Activated naive CD4-positive, alpha-beta T cell treated with Interleukin-2 at 50 U/mL for 16 hours (primary cell): ENCODE measurements at places on chromosomes 5 and 9.

DNA sequence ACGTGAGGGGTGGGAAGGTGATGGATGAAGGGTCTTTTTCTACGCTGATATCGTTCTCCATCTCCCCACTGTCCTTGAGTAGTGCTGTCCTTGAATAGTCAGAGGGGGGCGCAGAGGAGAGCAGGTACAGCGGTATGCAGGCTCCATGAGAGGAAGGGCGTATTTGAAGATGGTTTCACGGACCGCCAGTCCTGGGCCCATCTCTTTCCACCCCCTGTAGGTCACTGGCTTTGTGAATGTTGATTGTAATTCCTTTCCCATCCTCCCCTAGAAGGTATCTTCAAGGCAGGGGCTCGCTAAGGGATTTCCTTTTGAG, 40.8 kb upstream of the DAB2IP start:
- DNase-seq = no peak

- no peak for DNase-seq
These were observed 77.6 kb upstream of the SEMA6A start for GRCh38 chr5:116652196-116652729.

DNA sequence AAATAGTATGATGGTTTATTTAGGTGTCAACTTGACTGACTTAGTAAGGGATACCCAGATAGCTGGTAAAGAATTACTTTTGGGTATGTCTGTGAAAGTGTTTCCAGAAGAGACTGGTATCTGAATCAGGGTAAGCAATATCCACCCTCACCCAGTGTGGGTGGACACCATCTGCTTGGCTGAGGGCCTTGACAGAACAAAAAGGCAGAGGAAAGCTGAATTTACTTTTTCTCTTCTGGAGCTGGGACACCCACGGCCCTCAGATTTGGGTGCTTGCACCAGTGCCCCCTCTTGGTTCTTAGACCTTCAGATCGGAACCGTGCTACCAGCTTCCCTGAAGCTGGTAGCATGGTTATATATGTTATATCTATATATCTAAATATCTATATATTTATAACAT, 489.5 kb upstream of the MPDZ start:
- no peak for DNase-seq

GRCh38 chr9:134069480-134070399, 1.9 kb upstream of the BRD3 start:
- no peak for DNase-seq

DNA sequence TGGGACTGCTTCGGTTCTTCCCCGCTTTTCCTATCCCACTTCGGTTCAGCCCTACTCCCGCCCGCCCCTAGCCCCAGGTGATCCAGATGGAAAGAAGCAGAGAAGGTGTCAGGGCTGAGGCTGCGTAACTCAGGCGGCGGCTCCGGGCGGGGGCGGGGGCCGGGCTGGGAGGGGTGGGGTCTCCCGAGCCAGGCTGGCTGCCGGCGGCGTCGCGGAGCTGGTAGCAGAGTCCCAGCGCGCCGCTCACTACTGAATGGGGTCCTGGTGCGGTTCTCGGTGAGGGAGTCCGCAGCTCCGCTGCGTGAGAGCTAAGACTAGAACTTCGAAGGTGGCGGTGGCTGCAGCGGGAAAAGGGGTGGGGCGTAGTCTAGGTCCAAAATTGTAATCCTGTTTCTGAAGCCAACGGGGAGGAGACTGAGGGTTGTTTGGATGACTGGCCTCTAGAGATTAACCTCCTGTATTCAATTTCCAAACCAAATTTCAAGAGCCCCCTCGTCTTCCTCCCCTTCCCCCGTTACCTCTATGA, 1.4 kb downstream of the PRR16 start:
- DNase-seq = no peak

GRCh38 chr9:112896131-112896530, 5.5 kb upstream of the SLC46A2 start:
- no peak for DNase-seq

- DNase-seq = no peak
These were observed 385.5 kb upstream of the MEF2C start for GRCh38 chr5:89268460-89268859.

GRCh38 chr5:18036531-18036930, 402.3 kb downstream of the TAF11L14 start:
- DNase-seq = no peak

GRCh38 chr9:89137542-89138462, 40.8 kb downstream of the SHC3 start:
- no peak for DNase-seq
